Amygdala (tissue), 56 donors: ENCODE measurements at places on chromosomes 4 and X.

DNA sequence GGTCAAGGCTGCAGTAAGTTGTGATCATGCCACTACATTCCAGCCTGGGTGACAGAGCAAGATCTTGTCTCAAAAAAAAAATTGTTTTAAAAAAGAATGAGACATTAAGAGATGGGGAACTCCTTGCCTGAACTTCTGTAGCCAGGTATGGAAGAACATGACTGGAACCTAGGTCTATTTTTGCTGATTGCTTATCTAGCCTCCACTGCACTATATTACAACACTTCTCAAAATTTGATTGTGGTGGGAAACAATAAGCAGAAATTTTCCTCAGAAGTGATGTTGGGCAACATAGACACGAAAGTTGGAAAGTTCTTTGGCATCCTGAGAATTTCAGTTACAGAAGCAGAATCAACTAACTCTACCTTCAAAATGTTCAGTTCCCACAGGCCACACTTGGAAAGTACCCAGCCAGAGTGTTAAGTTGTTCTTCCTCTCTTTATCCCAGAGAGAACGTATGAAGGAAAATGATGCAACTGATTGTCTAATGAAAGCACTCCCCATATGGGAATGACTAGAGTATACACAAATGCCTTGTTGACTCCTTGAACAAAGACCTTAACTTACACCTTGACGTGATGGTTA lies 50.0 kb downstream of the LUZP4 start:
- no peak for DNase-seq

DNA sequence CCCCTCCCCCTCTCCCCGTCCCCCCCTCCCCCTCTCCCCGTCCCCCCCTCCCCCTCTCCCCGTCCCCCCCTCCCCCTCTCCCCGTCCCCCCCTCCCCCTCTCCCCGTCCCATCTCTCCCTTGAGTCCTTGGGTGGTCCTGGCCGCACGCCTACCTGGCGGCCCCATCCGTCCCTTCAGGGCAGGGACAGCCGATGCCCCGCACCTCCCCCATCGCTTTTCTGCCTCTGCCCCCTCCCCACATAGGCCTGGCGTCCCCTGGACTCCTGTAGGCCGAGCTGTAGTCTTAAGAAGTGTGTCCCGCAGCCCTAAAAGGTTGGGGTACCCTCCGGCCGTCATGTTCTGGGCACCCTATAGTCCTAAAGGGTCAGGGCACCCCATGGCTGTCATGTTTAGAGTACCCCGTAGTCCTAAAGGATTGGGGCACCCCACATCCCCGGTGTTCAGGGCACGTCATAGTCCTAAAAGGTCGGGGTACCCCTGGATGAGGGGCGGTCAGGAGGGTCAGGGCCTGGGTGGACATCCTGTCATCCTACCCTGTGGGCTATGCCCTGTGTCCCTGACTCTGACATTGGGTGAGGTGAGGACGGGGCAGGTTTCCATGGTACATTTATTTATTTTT lies 10.8 kb upstream of the GTPBP6 start:
- no peak for DNase-seq

GRCh38 chrX:148854306-148854705 lies 353.9 kb downstream of the AFF2 start:
- DNase-seq = no peak

GRCh38 chrX:101550751-101551379 lies 518 bp downstream of the ARMCX1 start:
- no peak for DNase-seq
